Activated naive CD4-positive, alpha-beta T cell treated with Interleukin-2 at 50 U/mL for 16 hours (primary cell): ENCODE measurements at places on chromosomes 4 and X.

DNA sequence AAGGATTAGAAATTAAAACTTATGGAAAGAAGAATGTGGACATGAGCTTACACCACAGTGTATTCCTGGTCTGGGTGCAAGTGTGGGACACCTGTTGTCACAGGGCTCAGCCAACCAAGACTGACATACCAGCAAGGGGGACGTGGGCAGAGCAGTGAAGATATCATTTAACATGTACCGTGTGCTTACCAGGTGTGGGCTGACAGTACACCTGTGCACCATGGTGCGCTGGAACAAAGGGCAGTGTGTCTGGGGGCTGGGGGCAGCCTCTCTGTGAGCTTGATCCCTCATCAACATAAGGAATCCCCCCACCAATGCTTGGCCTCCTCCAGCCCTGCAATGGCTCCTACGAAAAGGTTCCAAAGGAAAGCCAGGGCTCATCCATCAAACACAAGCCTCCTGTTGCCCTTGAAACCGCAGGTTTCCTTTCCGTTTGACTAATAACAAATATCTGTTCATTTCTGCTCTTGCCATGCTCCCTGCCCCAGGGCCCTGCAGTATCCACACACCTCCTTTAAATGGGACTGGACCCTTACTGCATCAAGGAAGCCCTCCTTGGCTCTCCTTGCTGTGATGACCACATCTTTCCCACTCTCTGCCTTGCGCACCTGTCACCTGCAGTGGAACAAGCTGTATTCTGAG lies 16.7 kb downstream of the EVC2 start:
- no peak for DNase-seq

DNA sequence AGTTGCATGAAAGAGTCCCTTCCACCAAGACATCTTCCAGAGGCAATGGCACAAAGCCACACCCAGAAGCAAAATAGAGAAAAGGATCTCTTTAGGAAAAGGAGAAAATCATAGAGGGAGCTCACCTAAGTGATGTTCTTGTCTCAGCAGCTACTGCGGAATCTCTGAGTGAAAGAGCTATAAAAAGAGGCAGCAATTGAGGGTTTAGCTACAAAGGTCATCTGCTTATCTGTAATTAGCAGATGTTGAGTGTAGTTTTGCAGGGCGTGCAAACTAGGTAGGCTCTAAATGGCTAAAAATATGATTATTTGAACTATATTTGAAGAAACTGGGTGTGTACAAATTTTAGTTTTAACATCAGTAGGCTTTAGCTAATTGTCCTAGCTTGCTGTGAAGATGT lies 276.0 kb downstream of the HS3ST1 start:
- no peak for DNase-seq

DNA sequence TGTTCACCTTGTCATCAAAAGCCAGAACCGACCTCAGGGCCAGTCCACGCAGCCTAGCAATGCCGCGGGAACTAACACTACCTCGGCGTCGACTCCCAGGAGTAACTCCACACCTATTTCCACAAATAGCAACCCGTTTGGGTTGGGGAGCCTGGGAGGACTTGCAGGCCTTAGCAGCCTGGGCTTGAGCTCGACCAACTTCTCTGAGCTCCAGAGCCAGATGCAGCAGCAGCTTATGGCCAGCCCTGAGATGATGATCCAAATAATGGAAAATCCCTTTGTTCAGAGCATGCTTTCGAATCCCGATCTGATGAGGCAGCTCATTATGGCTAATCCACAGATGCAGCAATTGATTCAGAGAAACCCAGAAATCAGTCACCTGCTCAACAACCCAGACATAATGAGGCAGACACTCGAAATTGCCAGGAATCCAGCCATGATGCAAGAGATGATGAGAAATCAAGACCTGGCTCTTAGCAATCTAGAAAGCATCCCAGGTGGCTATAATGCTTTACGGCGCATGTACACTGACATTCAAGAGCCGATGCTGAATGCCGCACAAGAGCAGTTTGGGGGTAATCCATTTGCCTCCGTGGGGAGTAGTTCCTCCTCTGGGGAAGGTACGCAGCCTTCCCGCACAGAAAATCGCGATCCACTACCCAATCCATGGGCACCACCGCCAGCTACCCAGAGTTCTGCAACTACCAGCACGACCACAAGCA lies 898 bp downstream of the UBQLN2 start:
- peak; percentile 45 for DNase-seq

- DNase-seq = no peak
Observed at GRCh38 chrX:39438603-39439602, 637.6 kb downstream of the MID1IP1 start.

DNA sequence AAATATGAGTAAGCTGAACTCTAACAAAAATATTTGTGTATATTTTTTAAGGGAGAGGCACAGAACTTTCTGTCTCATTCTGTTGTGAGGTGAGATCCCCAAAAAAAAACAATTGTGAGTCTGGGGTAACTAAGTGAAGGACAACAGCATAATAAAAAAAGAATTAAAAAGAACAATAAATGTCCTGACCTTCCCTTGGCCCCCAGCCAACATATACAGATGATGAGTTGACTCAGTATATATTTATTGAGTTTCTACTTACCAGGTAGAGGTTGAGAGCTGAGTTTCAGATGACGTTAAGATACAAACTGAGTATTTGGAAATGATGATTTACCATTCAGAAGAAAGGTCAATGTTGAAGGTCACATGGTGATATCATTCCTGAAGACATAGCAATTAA lies 239.5 kb downstream of the KCNIP4 start:
- no peak for DNase-seq

- no peak for DNase-seq
Observed at GRCh38 chr4:152039023-152039481, 278.2 kb upstream of the GATB start.
